ENCODE measurements at places on chromosomes 3 and 15.

DNA sequence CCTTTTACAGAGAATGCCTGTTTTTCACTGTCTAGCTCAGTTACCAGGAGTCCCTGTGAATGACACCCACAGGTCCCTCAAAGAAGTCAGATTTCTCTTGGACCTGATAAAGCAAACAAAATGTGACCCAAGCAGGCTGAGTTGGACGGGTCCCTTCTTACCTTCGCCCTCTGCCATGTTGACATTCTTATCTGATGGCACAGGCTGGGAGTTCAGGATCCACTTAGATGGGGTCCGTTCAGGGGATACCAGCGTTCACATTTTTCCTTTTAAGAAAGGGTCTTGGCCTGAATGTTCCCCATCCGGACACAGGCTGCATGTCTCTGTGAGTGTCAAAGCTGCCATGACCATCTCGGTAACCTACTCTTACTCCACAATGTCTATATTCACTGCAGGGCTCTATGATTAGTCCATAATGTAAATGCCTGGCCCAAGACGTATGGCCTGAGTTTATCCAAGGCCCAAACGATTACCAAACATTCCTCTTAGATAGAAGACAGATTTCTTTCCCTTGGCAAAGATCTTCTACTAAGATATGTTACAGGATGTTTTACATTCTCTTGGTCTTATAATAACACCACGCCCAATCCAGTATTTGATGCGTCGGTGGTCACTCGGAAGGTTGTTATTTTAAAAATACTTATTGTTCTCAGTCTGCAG, 179.1 kb downstream of the THSD4 start:
- DNase-seq, result no peak

GRCh38 chr3:155356594-155357370, 63.3 kb upstream of the STRIT1 start:
- DNase-seq, result peak; percentile 42

- no peak for DNase-seq
These were observed 41.6 kb downstream of the NKIRAS1 start for GRCh38 chr3:23875113-23875725.

GRCh38 chr3:186929186-186929585, 1.1 kb upstream of the ST6GAL1 start:
- DNase-seq, result no peak

GRCh38 chr3:77081240-77081661, 41.4 kb downstream of the ROBO2 start:
- no peak for DNase-seq

GRCh38 chr3:15936312-15936711, 138.5 kb upstream of the ANKRD28 start:
- DNase-seq, result no peak

DNA sequence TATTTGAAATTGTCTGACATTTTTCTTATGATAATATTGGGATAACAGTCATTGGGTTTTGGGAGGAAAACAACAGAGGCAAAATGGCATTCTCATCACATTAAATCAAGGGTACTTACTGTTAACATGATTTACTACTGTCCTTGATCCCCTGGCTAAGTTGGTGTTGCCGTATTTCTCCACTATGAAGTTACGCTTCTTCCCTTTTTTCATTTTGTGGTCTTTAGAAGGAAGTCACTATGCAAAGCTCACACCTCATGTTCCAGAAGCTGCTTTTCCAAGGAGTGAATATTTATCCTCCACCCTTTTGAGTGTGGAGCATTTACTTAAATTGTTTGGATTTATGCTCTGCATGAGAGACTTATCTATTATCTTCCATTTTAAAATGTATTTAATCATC, 63.7 kb downstream of the ALCAM start:
- peak; percentile 86 for DNase-seq

GRCh38 chr3:134471521-134472193, 14.1 kb downstream of the ANAPC13 start:
- DNase-seq, result no peak

GRCh38 chr3:35643495-35643894, 4.2 kb downstream of the ARPP21 start:
- DNase-seq, result no peak

DNA sequence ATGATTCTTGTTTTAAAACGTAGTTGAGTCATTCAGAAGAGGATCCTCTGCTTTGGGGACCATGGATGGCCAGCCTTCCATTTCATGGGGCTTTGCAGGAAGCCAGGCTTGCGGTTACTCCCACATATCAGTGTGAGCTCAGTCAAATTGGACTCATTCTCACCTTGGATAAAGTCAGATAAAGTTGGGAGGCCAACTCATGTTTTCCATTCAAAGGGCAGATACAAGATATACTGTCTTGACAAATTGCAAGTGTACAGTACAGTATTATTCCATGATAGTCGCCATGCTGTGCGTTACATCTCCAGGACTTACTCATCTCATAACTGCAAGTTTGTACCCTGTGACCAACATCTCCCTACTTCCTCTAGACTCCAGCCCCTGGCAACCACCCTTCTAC, 25.5 kb upstream of the B3GNT5 start:
- DNase-seq, result no peak

DNA sequence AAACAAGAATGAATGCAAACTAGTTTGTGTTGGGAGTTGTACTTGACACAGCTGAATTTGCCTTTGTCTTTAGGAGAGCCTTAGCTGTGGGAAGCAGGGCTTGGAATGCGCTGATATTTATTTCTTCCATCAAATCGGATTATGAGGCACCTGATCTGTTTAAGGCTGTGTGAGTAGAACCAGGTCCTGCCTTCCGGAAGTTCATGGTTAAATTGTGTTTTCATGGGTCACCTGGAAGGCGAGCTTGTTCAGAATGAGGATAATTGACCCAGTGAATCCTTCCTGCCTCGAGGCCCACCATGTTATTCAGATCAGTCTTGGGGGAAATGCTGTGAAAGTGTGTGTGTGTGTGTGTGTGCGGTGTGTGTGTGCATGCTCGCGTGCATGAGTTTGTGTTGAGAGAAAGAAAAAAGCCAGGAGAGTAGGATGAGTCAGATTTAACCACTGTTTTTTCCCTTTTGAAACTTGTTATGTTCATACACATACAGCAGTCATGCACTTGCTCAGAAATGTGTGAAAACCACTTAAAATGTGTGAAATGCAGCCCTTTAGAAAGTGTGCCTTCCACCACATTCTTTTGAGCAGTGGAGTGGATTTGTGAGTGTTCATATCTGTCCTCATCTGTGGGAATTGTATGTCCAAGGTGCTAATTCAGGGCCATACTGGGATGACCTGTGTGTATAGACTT, 36.7 kb downstream of the SMAD3 start:
- peak; percentile 82 for DNase-seq

DNA sequence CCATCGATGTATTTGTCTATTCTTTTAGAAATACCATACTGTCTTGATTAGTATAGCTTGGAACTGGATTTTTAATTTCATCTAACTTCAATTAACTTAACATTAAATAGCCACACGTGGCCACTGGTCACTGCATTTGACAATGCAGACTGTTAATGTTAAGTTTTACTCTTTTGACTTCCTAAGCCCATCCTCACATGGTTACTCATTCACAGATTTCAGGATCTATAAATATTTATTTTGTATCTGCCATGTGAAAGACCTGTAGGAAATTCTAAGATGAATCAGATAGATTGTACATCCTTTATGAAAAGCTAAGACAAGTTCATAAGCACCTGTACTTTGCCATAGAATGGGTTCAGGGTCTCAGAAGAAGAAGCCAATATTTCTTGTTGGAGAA, 8.3 kb upstream of the RORA start:
- DNase-seq, result no peak

- no peak for DNase-seq
These were observed 20.5 kb downstream of the MYO1E start for GRCh38 chr15:59352189-59352588.

GRCh38 chr15:68526269-68526668, 52.5 kb upstream of the CORO2B start:
- peak; percentile 22 for DNase-seq

DNA sequence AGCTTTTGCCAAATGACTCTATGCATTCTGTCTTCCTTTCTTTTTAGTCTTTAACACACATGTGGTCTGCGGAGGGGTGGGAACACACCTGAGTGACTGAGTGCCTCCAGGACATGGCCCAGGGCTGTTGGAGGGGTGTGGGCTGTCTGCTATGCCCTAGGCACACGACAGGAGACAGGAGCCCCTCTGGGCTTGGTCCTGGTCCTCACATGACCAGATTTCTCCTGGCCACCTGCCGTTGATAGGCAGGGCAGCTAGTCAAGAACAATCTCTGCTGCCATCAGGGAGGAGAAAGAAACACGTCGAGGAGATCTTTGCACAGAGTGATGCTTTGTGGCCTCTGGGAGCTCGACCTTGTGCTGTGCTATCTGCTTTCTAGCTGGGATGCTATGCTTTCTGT, 176.6 kb downstream of the KLF13 start:
- no peak for DNase-seq

- DNase-seq, result no peak
These were observed 16.2 kb upstream of the CHD2 start for GRCh38 chr15:92883876-92884435.

- DNase-seq, result no peak
These were observed 68.7 kb upstream of the LIMD1 start for GRCh38 chr3:45525920-45526203.

- DNase-seq, result no peak
These were observed 230.2 kb upstream of the HES1 start for GRCh38 chr3:193905541-193906396.

- DNase-seq, result no peak
These were observed 86.9 kb upstream of the UBE3A start for GRCh38 chr15:25525741-25526140.

DNA sequence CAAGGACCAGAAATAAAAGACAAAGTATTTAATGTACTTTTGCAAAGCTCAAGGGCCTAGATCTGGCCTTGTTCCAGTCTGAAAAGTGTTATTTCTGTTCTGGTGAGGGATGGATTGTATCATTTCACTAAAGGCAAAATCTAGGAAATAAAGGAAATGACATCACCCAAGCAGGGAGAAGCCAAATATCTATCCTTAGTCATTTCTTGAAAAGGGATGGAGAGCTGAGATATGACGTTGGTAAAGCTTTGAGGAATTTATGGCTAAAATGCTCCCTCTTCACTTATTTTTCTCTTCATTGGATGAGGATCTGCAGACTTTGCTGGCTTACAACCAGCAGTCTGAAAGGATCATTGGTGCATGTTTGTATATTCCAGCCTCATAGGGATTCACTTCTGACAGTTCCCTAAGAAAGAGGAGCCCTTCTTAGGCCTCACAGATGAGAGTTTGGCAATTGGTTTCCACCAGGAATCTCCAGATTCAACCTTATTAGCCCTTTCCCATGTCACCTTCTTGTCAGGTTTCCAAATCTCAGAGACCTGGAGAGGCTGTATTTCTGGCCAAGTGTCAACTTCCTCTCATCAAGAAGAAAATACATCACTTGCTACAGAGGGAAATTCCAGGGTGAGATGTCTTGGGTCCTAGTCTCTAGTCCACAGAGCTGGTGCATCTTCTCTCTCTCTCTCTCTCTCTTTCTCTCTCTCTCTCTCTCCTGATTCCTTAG, 93.7 kb upstream of the BOC start:
- DNase-seq, result no peak

DNA sequence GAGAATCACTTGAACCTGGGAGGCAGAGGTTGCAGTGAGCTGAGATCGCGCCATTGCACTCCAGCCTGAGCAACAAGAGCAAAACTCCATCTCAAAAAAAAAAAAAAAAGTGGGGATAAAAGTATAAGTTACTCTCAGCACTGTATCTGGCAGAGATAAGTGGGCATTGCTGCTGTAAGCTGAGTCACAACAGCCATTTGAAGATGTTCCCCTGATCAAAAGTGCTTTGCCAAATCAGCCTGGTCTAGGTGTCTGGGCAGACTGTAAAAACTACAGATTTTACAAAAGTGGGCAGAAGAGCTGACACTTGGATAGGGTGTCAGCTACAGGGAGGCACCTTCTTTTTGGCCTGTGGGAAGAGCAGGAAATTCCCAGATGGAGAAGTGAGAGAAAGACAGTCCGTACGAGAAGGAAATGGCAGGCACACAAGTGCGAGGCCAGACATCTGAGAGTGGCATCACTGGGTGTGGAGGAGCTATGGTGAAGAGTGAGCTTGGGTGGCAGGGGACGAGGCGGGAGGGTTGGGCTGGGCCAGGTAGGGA, 78.5 kb downstream of the TRAK1 start:
- DNase-seq, result no peak

- DNase-seq, result peak; percentile 69
These were observed 158.3 kb downstream of the SV2B start for GRCh38 chr15:91258415-91258759.

DNA sequence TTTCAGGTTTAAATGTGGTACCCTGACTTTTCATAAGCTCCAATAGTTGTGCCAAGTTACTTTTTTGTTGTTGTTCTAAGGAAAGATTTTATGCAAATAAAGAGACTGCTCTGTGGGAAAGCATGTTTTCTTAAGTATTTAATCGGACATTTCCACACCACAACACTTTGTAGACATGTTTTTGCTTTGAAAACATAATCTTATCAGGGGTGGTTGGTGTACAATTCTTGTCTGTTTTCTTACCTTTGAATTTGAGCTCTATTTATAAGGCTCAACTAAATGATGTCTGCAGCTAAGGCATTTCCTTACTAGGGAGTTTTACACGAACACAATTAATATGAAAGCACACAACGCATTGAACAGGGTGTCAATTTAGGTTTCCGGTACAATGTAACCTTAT, 81.5 kb upstream of the CDIN1 start:
- no peak for DNase-seq

GRCh38 chr15:84009616-84010015, 226.0 kb upstream of the GOLGA6L4 start:
- no peak for DNase-seq

GRCh38 chr3:42090973-42091731, at the start of gene TRAK1:
TRAK1 (plus strand) TSS chr3:42091357; CDS start chr3:42091470, 113 bp downstream.
- no peak for DNase-seq

DNA sequence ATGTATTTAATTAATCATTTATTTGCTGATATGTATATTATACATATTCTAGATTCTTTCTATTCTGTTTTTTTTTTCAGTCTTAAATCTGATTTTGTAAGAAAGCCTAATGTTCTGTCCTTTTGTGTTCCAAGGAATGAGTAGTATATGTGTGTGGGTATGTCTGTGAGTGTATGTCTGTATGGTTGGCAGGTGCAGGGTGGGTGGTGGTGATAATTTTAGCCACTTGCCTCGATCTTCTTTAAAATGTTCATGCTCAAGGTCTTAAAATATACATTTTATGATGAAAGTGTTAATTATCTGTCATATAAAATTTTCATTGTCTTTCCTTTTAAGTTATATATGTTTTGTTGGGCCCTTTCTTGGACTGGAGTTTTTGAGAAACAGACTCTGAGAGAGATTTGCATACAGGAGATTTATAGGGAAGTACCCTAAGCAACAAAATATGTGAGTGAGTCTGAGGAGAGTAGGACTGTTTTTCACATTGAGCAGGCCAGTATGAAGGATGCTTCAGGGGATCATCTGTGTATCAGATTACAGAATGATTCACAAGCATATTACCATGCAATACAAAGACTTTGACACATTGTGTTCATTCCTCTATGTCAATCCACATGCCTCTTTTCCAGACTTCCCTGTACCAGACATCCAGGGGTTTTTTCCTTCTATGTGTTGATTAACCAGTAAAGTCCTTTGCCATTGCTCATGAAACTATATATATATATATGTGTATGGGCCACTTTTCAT, 211.0 kb upstream of the DPPA4 start:
- no peak for DNase-seq

GRCh38 chr3:133367956-133368355, 31.9 kb upstream of the BFSP2 start:
- DNase-seq, result no peak

- no peak for DNase-seq
These were observed 14.8 kb downstream of the MUC13 start for GRCh38 chr3:124919756-124920155.

- no peak for DNase-seq
These were observed 686 bp downstream of the VPS8 start for GRCh38 chr3:184812662-184813042.

All from common myeloid progenitor, CD34-positive (primary cell).